ENCODE measurements at places on chromosomes 5 and 9.

- DNase-seq = no peak
These were observed 136.4 kb downstream of the ZNF354C start for GRCh38 chr5:179196405-179197079.

DNA sequence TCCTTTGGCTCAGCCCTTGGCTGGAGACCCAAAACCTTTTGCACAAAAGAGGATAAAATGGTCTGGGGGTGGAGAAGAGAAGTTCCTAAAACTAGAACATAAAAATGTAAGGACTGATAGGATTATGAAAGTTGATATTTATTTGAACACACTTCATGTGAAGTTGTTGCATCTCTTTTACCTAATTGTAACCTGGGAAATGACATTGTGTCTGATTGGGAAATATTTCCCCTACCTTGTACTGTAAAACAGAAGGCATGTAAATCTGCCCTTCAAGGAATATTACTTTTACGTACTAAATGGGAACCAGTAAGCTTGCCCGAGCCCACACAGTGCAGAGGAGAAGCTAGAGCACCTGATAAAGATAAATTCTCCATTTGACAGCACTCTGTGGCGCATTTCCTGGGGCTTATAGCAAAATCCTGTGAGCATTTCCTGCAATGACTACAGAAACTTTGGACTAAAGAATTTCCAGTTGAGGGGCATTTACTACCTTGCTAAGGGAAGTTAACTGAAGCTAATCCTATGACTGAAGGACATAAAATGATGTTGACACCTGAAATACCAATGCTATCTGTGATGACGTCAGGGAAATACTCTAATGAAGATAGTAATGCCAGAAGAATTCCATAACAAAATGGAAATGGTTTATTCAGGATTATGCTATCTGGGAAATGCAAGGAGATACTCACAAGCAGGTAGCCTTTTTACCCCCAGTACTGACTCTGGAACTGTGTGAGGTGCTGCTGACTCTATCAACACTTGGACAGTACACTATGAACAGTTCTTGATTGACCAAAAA is 78.3 kb upstream of the LIFR start:
- no peak for DNase-seq

DNA sequence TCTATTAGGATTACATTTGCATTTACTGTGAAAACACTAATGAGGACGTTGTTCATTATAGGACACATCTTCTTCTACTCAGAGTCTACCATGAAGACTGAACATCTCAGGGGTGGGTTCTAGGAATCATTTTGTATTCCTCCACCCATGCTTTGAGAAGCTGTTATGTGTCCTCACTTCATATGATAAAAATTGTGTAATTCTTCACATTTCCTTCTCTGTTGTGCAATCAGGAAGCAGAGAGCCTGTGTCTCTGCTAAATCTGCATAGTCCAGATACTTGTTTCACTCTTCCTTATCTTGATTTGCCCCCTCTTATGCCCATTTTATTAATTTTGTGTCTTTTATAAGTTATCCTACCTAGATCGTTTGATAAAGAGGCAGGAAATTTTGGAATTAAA is 97.8 kb upstream of the IQGAP2 start:
- no peak for DNase-seq

DNA sequence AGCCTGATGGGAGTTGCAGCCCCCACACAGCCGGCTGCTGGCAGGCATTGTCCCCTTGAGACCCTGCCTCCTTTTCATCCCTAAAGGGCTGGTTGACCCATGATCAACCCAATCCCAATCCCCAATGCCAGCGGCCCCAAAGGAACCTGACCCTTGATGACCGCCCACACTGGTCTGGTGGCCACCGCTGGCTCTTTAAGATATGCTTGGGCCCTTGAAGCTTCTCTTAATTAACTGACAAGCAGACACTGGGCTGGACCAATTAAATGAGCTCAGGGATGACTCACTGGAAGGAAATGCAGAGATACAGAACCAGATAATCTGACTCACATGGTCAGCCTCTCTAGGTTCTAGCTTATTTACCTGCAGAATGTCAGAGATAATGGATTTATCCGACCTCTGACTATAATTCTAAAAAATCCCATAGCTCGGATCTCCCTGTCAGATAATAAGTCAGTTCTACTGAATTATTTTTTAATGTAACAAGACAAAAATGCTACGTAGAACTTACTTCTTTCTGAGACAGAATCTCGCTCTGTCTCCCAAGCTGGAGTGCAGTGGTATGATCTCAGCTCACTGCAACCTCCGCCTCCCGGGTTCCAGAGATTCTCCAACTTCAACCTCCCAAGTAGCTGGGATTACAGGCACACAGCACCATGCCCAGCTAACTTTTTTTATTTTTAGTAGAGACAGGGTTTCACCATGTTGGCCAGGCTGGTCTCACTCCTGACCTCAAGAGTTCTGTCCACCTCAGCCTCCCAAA is 11.1 kb upstream of the MLANA start:
- no peak for DNase-seq

- no peak for DNase-seq
These were observed 503.6 kb upstream of the PAPPA start for GRCh38 chr9:115649991-115650472.

Data from CD8-positive, alpha-beta T cell (primary cell).